SK-N-SH (cell line): ENCODE measurements at places on chromosomes 7 and 10. TPM values are rescaled to one million over a fixed set of nuclear protein-coding genes. Genes with fewer than 3 reads are reported as not detected.
A peak's percentile ranks its signal among the peaks of the same experiment; 100 is the strongest.

The PARD3 gene
- 29.4 and 38.9 TPM in 2 replicates for polyA plus RNA-seq

GRCh38 chr10:95784279-95784913 lies 28.4 kb downstream of the ENTPD1 start:
- no peak overlapping the region for H3K4me3 ChIP-seq
- no peak for DNase-seq
- no peaks in the 10 kb centered on the region for H3K27me3 ChIP-seq
- H3K36me3 ChIP-seq, result no peaks in the 10 kb centered on the region
- peaks cover 3% of the 10 kb centered on the region; the same call in 1 of the 2 replicates for H3K4me1 ChIP-seq

The DPP6 gene
- 0.10 TPM in 1 of 2 replicates, not detected in the other for polyA plus RNA-seq

GRCh38 chr7:106419455-106420182 lies 134.8 kb upstream of the NAMPT start:
- no peak for DNase-seq
- H3K27ac ChIP-seq, result no peak overlapping the region
- no peaks in the 10 kb centered on the region for H3K27me3 ChIP-seq
- H3K4me1 ChIP-seq, result peaks cover 25% of the 10 kb centered on the region

DNA sequence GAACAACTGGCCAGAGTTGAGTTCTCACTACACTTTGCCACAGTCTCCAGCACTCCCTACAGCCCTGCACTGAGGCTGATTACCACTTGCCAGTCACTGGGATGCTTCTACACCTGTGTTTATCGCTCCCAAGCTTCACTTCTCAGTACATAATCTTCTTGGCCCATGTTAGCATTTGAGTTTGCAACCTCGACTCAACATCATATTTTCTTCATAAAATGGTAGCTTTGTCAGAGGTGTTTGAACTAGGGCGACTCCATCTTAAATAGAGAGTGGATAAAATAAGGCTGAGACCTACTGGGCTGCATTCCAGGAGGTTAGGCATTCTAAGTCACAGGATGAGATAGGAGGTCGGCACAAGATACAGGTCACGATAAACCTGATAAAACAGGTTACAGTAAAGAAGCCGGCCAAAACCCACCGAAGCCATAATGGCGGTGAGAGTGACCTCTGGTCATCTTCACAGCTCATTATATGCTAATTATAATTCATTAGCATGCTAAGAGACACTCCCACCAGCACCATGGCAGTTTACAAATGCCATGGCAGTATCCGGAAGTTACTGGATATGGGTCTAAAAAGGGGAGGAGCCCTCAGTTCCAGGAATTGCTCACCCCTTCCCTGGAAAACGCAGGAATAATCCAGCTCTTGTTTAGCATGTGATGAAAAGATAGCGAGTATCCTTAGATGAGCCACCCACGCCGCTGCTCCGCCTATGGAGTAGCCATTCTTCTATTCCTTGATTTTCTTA lies 105.8 kb upstream of the KLF6 start:
- peaks cover 15% of the 10 kb centered on the region for H3K4me1 ChIP-seq
- no peaks in the 10 kb centered on the region for H3K36me3 ChIP-seq
- H3K27me3 ChIP-seq, result no peaks in the 10 kb centered on the region
- no peak for DNase-seq
- no peak overlapping the region for H3K4me3 ChIP-seq
- peak overlapping the region; percentile 98 for H3K27ac ChIP-seq

The TMEM270 gene
- polyA plus RNA-seq, result 0.71 and 0.96 TPM in 2 replicates

GRCh38 chr7:138137423-138138171 lies 61.3 kb downstream of the AKR1D1 start:
- H3K36me3 ChIP-seq, result no peaks in the 10 kb centered on the region
- H3K27ac ChIP-seq, result no peak overlapping the region
- peaks cover 3% of the 10 kb centered on the region for H3K4me1 ChIP-seq
- no peaks in the 10 kb centered on the region for H3K27me3 ChIP-seq
- no peak for DNase-seq

The SORCS1 gene
- polyA plus RNA-seq, result 0.66 and 2.4 TPM in 2 replicates

DNA sequence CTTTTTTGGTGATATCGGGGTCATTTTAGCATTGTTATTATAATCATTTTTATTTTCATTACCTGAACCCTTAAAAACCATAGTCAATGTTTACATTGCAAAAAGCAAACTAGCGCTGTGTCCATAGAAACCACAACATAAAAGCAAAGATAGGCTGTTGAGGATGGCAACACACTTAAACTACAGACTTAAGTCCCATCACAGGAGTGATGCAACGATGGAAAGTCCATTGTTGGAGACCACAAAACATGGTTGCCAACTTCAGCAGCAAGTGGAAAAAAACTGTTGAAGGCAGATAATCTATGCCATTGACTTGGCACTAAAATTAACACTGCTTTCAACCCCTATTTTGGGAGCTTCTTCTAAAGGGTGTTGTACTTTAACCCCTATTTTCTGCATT lies 398.8 kb upstream of the IGFBP3 start:
- H3K4me1 ChIP-seq, result no peaks in the 10 kb centered on the region
- H3K27me3 ChIP-seq, result no peaks in the 10 kb centered on the region
- no peak overlapping the region for H3K4me3 ChIP-seq

DNA sequence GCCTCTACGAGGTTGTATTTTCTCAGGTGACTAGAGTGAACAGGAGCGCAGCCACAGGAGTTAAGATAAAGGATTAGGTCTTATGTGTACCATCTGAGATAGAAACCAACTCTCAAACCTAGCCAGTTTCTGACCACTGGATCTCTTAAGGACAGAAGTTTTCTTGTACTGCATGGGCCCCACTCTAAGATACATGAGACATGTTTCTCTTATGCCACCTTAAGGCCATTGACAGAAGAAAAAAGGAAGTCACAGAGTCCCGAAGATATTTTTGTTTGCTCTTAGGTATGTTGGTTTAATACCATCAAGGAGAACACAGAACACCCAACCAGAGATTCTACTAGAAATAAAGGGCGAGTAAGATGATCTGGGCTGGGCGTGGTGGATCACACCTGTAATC lies 335.8 kb downstream of the FRMD4A start:
- H3K4me3 ChIP-seq, result no peak overlapping the region
- DNase-seq, result no peak
- H3K4me1 ChIP-seq, result peaks cover 16% of the 10 kb centered on the region
- no peak overlapping the region for H3K27ac ChIP-seq

- no peak overlapping the region for H3K4me3 ChIP-seq
- H3K36me3 ChIP-seq, result no peaks in the 10 kb centered on the region
- H3K27me3 ChIP-seq, result no peaks in the 10 kb centered on the region
Measured at GRCh38 chr7:130008941-130009847, 42.0 kb downstream of the ZC3HC1 start.

The ITGB8 gene
- 0.62 and 0.99 TPM in 2 replicates for polyA plus RNA-seq

DNA sequence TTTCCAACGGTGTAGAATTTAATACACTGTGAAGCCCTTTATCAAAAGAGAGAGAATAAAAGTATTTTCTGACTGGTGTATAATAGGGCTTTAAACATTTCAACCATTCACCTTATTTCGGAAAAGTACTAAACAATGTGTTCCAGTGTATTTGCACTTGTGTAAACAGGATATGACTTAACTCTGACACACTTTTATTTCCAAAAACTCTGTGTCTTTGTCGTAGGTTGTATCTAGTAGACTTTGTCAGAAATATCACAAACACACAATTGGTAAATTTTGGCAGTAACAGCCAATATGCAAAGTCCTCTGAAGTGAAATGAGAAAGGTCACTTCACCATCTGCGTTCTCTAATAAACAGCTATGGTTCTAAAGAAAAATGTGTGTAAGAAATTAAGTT lies 10.3 kb upstream of the TSPAN13 start:
- H3K36me3 ChIP-seq, result no peaks in the 10 kb centered on the region
- no peak for DNase-seq
- peaks cover 11% of the 10 kb centered on the region; the same call in 1 of the 2 replicates for H3K4me1 ChIP-seq
- no peaks in the 10 kb centered on the region for H3K27me3 ChIP-seq
- H3K27ac ChIP-seq, result no peak overlapping the region

The GIMAP1 gene
- not detected in 2 replicates for polyA plus RNA-seq

GRCh38 chr7:151114151-151115090 lies 28.1 kb downstream of the AGAP3 start:
- H3K36me3 ChIP-seq, result peaks cover 20% of the 10 kb centered on the region; the same call in 1 of the 2 replicates
- peak overlapping the region; percentile 83 for H3K27ac ChIP-seq
- no peaks in the 10 kb centered on the region for H3K27me3 ChIP-seq
- peak overlapping the region; percentile 37 for H3K4me3 ChIP-seq

The MUC3A gene
- 0.03 and 0.11 TPM in 2 replicates for polyA plus RNA-seq

The CFAP70 gene
- 0.74 and 1.9 TPM in 2 replicates for polyA plus RNA-seq

- H3K4me3 ChIP-seq, result no peak overlapping the region
- no peaks in the 10 kb centered on the region for H3K36me3 ChIP-seq
- no peaks in the 10 kb centered on the region for H3K27me3 ChIP-seq
- no peak for DNase-seq
- no peak overlapping the region for H3K27ac ChIP-seq
Measured at GRCh38 chr7:106418526-106418925, 133.7 kb upstream of the NAMPT start.

DNA sequence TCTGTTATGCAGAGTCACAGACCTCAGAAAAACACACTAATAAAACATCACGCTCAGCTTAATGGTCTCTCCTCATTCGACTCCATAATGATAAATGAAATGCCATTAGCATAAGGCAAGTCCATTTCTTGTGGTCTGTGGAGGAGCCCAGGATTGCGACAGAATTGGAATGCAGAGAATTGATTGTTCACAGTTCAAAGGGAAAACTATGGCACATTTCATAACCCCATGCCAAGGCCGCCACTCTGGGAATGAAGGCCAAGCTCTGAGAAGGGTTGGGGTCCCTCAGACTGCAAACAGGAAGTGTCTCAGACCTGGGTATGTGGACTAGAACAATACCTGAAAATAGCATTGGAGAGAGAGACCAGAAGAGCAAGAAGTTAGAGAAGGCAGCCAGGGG lies 398.9 kb downstream of the ADRA2A start:
- no peaks in the 10 kb centered on the region for H3K27me3 ChIP-seq
- H3K27ac ChIP-seq, result no peak overlapping the region
- H3K4me3 ChIP-seq, result no peak overlapping the region
- no peaks in the 10 kb centered on the region for H3K4me1 ChIP-seq

The DAGLB gene
- polyA plus RNA-seq, result 24.1 and 27.4 TPM in 2 replicates

DNA sequence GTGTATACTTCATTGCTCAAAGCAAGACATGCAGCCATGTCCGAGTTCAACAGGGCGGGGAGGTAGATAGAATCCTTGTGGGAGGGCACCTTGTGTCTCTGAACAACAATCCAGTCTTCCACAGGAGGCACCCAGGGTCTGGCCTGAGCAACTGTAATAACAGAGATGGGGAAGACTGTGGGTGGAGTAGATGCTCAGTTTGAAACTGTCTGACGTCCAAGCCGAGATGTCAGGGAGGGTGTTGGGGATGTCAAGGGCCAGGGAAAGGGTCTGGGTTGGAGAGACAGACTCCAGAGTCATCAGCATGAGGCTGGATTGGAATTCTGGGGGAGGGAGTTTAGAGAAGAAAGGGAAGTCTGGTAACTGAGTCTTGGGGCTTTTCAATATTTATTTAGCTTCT lies 88.0 kb downstream of the FANK1 start:
- no peaks in the 10 kb centered on the region; the same call in 1 of the 2 replicates for H3K4me1 ChIP-seq
- H3K27ac ChIP-seq, result no peak overlapping the region
- H3K27me3 ChIP-seq, result no peaks in the 10 kb centered on the region
- H3K4me3 ChIP-seq, result no peak overlapping the region
- no peaks in the 10 kb centered on the region for H3K36me3 ChIP-seq

The HOXA5 gene
- polyA plus RNA-seq, result not detected in 2 replicates

- H3K27ac ChIP-seq, result no peak overlapping the region
- DNase-seq, result no peak
- H3K4me3 ChIP-seq, result no peak overlapping the region
- H3K4me1 ChIP-seq, result no peaks in the 10 kb centered on the region
Measured at GRCh38 chr7:99709260-99709659, 25.7 kb downstream of the CYP3A7 start.

- no peaks in the 10 kb centered on the region for H3K4me1 ChIP-seq
- no peak for DNase-seq
- H3K27me3 ChIP-seq, result no peaks in the 10 kb centered on the region
Measured at GRCh38 chr10:1003884-1004670, 15.8 kb downstream of the GTPBP4 start.

GRCh38 chr7:24279512-24279911 lies 4.5 kb upstream of the NPY start:
- peaks cover 9% of the 10 kb centered on the region; the same call in 1 of the 2 replicates for H3K4me1 ChIP-seq
- peaks cover 14% of the 10 kb centered on the region for H3K27me3 ChIP-seq
- H3K4me3 ChIP-seq, result no peak overlapping the region
- H3K36me3 ChIP-seq, result no peaks in the 10 kb centered on the region
- DNase-seq, result no peak

DNA sequence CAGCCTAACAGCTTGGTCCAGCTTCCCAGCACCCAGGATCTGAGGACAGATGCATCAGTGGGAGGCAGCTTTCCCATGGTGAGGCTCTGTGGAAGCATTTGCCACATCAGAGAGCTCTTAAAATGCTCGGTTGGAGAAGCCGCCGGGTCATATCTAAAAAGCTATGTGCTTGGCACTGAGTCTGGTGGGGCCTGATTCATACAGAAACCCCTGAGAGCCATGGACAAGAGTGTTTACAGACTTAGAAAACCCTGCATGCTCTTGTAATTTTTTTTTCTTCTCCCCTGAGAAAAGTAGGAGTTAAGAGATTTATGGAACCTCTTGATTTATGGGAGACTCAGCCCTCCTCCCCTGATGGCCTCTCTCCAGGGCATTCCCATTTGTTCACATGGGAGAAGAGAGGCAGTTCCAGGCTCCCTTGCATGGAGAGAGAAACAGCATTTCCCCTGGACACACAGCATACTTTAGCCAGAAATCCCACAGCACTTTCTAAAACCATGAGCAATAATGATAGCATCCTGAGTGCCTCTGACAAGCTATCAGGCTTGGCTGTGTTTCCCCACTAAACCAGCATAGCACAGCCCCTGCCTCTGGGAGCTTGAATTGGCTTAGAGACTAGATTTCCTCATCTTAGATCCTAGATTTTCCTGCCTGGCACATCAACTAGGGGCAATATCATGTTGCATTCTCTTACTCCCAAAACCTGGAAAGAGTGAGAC lies 322.1 kb upstream of the AUTS2 start:
- no peak overlapping the region for H3K4me3 ChIP-seq
- DNase-seq, result no peak
- H3K27ac ChIP-seq, result no peak overlapping the region

DNA sequence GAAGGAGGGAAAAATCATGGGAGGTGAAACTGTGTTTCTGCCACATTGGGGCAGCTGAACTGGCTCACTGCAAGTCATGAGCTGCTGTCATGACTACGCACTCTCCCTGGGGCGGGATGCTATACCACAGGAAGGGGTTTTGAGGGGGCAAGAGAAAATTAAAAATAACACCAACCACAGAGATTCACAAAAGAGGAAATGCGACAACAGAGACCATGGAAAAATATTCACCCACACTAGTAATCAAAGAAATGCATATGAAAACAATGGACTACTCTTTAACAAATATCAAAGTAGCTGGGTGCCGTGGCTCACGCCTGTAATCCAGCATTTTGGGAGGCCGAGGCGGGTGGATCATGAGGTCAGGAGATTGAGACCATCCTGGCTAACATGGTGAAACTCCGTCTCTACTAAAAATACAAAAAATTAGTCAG lies 65.2 kb upstream of the TM9SF3 start:
- no peak overlapping the region for H3K4me3 ChIP-seq
- H3K27me3 ChIP-seq, result no peaks in the 10 kb centered on the region
- H3K36me3 ChIP-seq, result no peaks in the 10 kb centered on the region
- H3K27ac ChIP-seq, result no peak overlapping the region
- no peaks in the 10 kb centered on the region for H3K4me1 ChIP-seq
